ENCODE measurements at places on chromosomes 6 and 20.

DNA sequence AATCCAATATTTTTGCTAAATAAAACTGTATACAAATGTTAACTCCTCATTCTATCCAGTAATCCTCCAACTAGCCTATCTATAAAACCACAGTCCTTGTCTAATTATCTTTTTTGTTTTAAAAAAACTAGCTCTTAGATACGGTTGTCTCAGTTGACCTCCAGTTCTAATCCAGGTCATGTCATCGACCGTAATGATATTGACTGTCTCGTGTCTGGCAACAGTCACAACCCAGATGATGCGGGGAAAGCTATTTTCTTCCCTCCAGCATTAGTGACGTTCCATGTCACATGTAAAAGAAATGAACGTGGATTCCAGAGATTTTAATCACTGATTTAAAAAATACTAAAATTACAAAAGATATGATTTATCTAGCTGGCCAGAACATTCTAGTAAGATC, 35.5 kb downstream of the HEBP2 start:
- no peak for DNase-seq

DNA sequence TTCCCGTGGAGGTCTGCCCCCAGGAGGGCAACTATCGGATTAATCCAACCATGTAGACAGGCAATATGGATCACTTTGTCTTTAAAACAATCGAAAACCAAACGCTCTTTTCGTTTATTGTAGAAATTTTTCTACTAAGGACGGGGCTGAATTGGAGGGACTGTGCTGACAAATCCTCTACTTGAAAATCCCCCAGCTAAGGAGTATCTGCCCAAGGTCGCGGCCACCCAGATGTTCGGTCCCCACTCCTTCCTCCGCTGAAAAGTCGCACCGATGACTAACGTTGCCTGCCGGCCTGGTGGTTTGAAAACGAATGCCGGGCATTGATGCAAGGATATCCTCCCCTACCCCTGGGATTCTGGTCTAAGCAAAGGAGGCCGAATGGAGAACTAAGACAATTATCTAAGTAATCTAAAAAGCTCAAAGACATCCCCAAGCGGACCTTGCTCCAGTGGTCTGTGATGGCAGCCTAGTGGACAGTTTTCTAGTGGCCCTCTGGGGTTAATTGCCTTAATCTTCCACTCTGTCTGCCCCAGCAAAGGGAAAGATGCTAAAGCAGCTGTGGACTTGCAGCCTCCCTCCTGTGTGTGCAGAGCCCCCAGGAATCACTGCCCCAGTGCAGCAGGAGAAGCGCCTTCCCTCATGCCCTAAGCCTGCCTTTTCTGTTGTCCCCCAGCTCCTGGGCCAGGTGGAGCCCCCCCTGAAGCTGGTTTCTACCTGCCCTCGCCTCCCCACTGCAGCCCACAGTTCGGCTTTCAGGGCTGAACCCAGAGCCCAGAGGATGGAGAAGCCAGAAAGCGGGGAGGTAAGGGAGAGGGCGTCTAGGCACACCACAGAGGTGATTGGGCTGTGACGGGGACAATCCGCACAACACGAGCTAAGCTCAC, 3.6 kb upstream of the FOXC1 start:
- no peak for DNase-seq

DNA sequence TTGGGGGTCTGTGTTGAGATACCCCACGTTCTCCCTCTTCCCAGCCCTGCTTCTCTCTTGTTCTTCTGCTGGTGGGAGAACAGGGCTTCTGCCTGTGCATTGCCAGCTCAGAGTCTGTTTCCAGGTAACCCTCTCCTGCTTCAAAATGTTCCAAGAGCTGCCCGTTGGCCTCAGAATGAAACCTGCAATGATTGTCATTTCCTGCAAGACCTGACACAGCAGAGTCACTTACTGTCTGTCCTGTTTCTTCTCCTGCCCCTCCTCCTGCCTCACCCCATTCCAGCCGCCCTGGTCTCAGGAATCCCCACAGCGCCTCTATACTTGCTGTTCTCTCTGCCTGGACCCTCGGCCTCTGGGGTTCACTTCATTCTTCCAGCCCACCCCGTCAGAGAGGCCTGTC, 81.4 kb upstream of the ARID1B start:
- DNase-seq: no peak

- DNase-seq: no peak
These were observed 398.4 kb upstream of the ID4 start for GRCh38 chr6:19438566-19439353.

DNA sequence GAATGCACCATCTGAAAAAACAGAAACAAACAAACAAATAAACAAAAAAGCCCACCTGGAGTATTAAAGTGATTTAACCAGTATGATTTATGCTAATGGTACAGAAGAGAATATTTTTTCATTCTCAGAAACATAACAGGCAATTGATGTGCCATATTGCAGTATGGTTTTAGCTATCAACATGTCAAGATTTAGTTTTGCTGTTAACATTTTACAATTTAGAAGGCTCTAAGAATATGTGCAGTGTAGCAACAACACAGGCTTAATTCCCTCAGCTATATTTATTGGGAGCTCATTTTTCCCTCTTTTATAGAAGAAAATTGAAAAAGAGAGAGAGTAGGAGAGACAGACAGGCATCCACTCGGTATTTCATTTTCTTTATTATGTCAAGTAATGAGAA, 1022.7 kb upstream of the CITED2 start:
- no peak for DNase-seq

DNA sequence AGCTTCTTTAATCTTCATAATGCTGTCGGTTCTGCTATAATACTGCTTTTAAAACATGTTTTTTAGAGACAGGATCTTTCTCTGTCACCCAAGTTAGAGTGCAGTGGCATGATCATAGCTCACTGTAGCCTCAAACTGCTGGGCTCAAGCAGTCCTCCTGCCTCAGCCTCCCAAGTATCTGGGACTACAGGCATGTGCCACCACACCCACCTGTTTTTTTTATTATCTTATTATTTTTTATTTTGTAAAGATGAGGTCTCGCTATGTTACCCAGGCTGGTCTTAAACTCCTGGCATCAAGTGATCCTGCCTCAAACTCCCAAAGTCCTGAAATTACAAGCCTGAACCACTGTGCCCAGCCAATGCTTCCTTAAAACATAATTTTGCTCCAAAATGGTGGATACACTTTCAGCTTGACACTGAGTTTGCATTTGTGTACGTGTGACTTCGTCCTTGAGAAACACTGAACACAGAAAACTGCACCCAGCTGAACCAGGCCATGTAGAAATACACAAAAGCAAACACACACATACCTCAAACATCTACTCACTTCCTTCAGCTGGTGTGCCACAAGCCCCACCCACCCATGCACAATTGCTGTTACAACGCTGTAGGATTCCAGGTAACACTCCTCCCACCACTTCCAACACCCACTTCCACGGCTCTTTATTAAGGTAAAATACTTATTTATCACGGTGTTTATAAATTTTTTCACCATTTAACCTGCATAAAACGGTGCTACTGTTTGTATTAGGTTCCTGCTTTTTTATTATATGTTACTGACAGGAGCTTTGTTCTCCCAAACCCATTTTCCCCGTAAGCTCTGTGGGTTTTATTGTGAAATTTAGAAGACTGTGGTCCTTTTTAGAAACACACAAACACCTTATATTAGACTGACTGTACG, 109.1 kb downstream of the TSHZ2 start:
- DNase-seq: no peak

GRCh38 chr6:170116636-170117035, 174.2 kb downstream of the DLL1 start:
- no peak for DNase-seq

DNA sequence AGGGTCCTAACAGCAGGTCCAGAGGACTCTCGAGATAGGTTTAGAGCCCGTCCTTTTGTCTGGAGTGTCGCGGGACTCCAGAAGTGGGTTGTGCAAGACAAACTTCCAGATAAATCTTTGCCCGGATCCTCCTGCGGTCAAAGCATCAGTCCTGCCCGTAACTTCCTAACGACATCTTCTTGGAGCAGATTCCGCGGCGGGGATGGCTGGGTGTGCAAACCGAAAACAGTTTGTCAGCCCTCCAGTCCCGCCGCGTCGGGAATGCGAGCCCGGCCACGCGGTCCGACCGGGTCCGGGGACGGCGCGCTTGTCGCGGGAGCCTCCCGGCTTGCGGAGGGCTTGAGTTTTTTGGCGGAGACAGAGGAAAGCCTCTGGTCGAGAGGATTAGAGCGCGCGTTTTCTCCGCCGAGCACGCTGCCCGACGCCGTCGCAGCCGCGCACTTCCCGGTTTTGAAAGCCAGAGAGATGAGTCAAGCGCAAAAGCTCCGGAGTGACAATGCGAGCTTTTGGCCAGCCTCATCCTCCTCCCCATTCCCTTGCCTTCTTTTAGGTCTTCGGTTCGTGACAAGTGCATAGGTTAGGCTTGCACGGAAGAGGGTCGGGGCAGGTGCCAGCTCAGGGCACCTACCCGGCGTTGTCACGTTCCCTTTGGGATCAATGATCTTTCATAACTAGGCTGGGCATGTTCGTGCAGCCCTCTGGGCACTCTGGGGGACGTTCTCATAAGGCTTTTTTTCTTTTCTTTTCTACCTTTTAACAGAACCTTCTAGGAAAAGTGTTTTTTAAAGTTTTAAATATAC, 91.3 kb upstream of the PRDM1 start:
- DNase-seq: peak; percentile 49

- no peak for DNase-seq
These were observed 129.2 kb downstream of the MYB start for GRCh38 chr6:135310291-135310690.

GRCh38 chr6:15513131-15513771, 149.6 kb downstream of the DTNBP1 start:
- no peak for DNase-seq

DNA sequence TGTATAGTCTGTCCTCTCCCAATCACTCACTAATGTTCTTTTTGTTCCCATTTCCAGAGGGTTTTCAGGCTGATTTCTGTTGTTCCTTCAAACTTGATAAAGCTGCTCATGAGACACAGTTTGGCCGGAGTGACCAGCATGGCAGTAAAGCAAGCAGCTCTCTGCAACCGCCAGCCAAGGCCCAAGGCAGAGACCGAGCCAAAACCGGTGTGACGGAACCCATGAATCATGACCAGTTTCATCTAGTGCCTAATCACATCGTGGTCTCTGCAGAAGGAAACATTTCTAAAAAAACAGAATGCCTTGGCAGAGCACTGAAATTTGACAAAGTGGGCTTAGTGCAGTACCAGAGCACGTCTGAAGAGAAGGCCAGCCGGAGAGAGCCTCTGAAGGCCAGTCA, 14.8 kb upstream of the RPL7L1 start:
- no peak for DNase-seq

GRCh38 chr6:117947234-117947633, 40.2 kb downstream of the SLC35F1 start:
- no peak for DNase-seq

- DNase-seq: no peak
These were observed 1.5 kb downstream of the MAP7 start for GRCh38 chr6:136548582-136549299.

DNA sequence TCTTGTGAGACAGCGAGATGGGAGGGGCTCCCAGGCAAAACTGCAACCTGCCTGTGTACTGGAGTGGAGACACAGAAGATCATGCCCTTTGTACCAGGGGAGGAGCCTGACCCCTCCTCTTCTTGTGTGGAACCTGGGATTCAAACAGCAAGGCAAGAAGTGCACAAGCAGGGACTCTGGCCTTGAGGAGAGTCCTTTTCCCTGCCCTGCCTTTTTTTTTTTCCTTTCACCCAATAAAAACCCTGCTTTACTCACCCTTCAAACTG, 251.8 kb upstream of the OPRM1 start:
- DNase-seq: no peak

DNA sequence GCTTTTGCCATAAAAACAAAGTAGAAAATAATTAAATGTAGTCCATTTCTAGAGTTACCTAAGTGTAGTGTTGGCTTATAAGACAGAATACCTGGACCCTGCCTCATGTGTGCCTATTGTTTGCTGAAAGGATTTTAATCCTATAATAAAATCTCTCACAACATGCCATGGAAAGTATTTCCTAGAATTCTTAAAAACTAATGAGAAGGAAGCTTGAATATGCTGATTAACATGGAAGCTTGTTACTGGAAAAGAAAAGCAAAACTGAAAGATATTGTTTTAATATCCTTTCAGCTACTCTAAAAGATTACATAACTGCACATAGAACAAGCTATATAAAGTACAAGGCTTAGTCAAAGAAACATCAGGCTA, 18.0 kb upstream of the FAM135A start:
- no peak for DNase-seq

DNA sequence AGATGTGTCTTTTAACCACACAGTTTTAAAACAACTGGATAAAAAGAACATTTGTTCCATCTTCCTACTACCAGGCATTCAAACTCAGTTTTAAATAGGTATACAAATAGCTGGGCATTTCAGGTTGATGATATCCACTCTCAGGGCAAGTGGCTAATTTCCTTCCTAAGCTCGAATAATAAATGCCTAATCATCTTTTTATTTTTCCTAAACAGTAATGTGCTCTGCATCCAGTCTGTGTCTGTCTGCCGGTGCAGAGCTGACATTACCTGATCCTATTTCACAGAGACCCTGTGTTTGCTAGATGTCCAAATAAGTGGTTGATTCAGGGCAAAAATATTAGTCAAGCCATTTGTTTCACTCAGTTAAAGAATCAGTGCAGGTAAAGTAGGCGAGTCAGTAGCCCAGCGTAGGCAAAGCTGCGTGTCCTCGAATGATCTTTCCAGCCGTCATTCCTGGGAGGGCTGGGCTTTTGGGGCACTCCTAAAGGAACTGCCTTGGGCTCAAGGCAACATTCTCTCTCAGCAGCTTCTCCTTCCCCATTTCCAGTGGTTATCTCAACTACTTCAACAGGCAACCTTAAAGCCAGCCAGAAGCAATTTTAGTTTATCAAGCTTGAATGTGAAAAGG, 74.2 kb upstream of the BMP2 start:
- DNase-seq: no peak

DNA sequence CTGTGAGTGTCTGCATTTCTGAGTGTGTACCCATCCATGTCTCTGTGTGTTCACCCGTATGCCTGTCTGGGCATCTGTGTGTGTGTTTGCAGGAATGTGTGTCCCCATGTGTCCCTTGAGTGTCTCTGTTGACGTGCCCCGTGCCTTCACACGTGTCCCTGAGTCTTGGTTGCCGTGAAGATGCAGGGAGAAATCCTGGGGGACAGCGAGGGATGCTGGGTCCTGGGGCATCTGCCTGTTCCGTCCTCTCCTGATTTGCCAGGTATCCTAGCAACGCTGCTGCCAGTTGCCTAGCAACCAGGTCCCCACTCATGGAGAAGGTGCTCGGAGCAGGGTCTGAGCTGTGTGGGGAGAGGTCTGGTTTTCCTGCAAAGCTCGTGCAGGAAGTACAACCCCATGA, 6.0 kb upstream of the LKAAEAR1 start:
- peak; percentile 49 for DNase-seq

DNA sequence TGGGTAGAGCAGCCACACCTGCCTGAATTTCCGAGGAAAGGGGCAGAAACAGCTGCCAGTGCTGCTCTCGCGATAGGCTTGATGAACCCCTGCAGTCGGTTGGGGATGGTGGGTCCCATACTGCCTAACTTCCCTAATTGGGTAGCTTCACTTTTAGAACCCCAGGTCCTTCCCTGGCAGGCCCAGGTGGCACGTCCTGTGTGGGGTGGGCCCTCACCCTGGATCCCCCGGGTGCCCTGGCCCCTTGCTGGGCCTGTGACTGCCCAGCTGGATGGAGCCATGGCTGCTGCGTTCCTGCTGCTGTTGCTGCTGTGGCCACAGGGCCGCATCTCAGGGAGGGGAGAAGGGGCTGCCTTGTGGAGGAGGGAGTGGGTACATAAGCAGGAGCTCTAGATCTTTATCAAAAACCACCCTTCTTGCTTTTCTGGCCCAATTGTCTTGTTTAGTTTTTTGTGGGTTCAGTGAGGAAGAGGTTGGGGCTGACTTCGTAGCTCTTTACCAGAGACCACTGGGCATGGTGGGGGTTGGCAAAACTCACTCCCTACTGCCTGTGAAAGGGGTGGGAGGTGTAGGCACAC, 19.2 kb downstream of the TREML4 start:
- no peak for DNase-seq

GRCh38 chr6:11215773-11216172, 16.7 kb downstream of the NEDD9 start:
- no peak for DNase-seq
